ENCODE measurements at places on chromosomes 5 and 9.

DNA sequence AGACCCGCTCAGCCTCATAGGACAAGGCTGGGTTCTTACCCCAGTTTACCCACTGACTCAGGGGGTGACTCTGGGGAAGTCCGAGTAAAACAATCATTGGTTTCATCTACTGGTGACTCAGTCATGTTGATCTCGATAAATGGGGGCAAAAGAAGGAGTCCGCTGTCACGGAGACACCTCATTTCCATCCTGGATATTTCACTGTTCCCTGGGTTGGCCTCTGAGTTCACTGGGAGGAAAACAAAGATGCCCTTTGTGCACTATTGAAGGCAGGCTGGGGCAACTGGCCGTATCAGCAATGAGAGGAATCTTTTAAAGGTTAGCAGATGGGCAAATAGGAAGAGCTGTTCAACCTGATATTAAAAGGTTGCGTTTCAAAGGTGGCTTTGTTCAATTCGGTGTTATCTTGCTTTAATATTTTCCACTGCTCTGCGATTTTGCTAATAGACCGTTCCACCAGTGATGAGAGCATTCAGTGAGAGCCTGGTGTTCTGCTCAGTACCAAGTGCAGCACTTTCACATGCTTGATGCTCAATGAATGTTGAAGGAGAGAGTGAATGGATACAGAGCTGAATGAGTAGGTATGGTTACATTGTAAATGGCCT is 110.2 kb upstream of the EGFLAM start:
- no peak for DNase-seq

DNA sequence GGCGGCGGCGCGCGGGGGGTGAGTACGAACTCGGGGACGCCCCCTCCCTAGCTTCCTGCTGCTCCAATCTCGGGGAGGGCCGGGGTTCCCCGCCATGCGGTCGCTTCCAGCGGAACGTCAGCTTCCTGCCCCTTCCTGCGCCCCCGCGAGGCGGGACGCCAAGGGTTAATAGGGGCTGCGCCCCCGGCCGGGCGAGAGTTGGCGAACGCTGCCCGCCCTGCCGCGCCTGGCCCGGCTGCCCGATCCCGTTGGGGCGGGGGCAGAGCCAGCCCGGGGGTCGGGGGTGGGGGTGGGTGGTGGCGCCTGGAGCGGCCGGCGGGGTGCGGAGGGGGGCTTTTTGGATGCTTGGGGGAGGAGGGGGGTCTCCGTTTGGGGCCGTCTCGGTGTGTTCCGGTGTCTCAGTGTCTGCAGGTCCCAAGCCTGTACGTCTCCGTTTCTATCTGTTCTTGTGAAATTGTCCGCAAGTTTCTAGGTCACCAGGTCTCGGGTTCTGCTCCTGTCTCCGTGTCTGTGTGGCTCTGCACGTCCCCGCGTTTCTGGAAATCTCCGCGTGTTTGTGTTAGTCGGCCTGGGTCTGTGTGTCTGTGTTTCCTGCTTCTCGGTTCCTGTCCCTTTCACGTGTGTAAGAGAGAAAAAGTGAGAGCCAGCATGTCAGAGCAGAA is 789 bp downstream of the COL27A1 start:
- no peak for DNase-seq

GRCh38 chr5:40572937-40573336 is 106.8 kb upstream of the PTGER4 start:
- DNase-seq, result peak; percentile 94

DNA sequence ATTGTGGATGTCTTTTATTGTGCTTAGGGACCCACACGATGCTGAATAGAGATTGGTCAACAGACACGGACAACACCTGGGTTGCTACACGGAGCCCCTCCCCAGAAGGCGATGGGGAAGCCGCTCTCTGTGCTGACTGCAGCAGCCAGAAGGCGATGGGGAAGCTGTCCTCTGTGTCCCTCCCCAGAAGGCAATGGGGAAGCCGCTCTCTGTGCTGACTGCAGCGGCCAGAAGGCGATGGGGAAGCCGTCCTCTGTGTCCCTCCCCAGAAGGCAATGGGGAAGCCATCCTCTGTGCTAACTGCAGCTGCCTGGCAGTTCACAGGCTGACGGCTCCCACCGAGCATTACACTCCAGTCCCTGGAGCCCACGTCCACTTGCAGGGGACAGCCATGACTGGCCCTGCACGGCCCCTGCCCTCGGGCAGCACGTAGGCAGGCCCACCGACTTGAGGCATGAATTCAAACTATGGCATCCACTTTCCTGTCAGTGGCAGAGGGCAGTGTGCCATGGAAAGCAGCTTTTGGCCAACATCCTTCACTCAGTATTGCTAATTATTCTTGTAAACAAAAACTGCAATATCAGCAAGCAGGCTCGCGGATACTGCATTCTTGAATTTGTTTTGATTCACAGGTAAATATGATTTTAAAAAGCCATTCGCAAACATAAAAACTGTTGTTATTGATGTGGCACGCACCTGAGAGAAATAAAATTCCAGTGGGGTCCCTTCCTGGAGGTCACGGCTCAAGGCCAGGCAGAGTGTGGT is 48.1 kb upstream of the CLPTM1L start:
- DNase-seq, result no peak

- DNase-seq, result no peak
These were observed 550.1 kb upstream of the ZNF462 start for GRCh38 chr9:106312906-106313305.

- no peak for DNase-seq
These were observed 44.6 kb upstream of the SEMA4D start for GRCh38 chr9:89542401-89543021.

- DNase-seq, result peak; percentile 99
These were observed 132.4 kb downstream of the ROR2 start for GRCh38 chr9:91817493-91818224.

- DNase-seq, result peak; percentile 80
These were observed 64.6 kb downstream of the SH3TC2 start for GRCh38 chr5:148998174-148998797.
